ENCODE measurements at places on chromosomes 16 and 17. TPM values are rescaled to one million over a fixed set of nuclear protein-coding genes. Genes with fewer than 3 reads are reported as not detected.
A peak's percentile ranks its signal among the peaks of the same experiment; 100 is the strongest.

DNA sequence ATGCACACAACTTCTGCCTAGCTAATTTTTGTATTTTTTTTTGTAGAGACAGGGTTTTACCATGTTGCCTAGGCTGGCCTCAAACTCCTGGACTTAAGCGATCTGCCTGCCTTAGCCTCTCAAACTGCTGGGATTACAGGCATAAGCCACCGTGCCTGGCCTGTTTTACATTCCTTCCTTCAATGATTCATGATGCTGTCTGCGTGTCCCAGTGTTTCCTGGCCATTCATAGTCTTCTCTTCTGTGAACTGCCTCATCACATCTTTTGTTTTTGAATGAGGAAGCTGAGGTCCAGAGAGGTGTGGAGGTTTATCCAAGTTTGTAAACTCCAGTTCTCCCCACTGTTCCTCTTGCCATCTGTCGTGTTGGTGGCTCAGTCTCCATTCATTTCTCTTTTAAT, 64.5 kb upstream of the MED9 start:
- DNase-seq: no peak

DNA sequence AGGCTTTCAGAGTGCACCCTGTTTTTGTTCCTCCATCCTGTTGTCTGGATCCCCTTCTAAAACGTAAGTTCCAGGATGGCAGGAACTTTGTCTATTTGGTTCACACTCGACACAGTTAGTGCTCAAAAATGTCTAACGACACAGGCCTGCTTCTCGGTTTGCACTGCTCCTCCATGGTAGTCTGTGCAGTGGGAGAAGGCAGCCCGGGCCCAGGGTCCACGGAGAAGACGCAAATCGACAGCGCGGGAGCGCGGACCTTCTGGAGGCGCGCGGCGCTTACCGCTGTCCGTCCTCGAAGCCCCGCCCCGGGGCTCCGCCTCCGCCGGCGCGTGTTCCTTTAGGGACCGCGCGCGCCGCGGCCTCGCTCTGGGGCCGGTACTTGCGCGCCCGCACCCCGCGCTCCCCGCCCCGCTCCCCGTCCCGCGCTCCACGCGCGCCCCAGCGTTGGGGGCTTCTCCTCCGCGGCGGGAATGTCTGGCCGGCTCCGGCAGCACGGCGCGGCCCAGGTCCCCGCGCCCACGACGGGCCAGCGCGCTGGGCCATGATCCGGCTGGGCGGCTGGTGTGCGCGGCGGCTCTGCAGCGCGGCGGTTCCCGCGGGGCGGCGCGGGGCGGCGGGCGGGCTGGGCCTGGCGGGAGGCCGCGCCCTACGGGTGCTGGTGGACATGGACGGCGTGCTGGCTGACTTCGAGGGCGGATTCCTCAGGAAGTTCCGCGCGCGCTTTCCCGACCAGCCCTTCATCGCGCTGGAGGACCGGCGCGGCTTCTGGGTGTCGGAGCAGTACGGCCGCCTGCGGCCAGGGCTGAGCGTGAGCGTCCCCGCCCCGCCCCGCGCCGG, at the start of gene NT5M:
TSS of gene NT5M (plus strand) at position 364 of the 837 bp plus-strand sequence. CDS start at position 542, 178 bp downstream.
- peak; percentile 89 for DNase-seq

NLK gene
- 19.8 TPM for polyA plus RNA-seq

- no peak for DNase-seq
Measured at GRCh38 chr16:4306470-4307214, 9.2 kb upstream of the GLIS2 start.

ANKS4B gene
- polyA plus RNA-seq: 0.07 TPM
